AML-193 (cell line): ENCODE measurements at places on chromosomes 3 and 15.
A peak's percentile ranks its signal among the peaks of the same experiment; 100 is the strongest.

GRCh38 chr15:90645873-90646575 lies 71.1 kb upstream of the BLM start:
- no peak for DNase-seq

GRCh38 chr15:96353930-96354730 lies 23.6 kb downstream of the NR2F2 start:
- DNase-seq, result no peak

GRCh38 chr3:33658991-33659848 lies 58.8 kb downstream of the CLASP2 start:
- DNase-seq, result peak; percentile 49

DNA sequence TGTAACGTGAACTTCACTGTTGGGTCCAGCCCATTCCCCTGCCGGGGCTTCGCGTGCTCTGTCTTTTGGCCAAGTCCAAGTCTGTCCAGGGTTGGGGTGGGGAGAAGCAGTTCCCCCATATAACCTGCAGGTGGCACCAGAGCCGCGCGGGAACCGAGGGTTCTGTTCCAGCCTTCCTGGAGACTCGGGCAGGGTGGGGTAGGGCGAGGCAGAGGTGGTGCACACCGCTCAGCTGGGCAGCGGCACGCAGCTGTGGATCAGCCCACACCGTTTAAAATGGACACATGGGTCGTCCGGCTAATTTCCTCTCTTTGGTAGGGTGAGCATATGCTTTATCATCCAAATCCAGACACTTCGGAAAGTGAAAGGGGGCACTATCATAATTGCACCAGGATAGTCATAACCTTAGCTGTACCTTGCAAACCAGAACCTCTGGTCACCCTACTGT lies 118.1 kb downstream of the TBC1D2B start:
- peak; percentile 32 for DNase-seq

DNA sequence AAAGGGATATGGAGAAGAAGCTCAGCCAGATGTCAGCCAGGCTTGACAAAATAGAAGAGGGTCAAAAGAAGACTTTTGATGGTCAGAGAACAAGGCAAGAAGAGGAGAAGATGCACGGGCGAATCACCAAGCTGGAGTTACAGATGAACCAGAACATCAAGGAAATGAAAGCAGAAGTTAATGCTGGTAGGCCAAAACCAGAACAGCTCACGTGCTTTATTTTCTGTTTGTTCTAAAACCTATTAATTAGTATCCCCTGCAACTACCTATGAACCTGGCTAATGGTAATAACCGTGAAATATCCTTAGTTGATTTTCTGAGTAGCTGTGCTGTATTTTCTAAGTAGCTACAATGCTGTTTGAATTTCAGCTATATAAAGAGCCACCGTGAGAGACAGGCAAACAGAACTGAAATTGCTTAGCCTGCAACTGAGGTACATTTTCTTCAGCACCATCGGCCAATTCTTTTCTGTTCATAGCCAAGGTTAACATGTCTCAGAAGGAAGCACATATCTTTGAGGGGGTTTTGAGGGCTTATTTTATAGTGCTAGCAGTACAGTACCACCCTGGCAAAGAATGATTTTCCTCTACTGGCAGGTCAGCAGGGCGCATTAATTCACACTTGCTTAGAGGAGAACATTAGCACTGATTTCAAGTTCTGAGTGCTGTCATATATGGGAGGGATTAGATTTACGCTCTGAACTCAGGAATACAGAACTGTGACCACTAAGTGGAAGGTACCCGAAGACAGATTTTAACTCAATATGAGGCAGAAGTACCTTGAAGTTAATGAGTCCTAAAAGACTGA lies 78.9 kb downstream of the FAM81A start:
- DNase-seq, result no peak
